ENCODE measurements at places on chromosomes 1 and 21. TPM values are rescaled to one million over a fixed set of nuclear protein-coding genes. Genes with fewer than 3 reads are reported as not detected.

The ZBTB8B gene
- 0.64 TPM for total RNA-seq

The AKNAD1 gene
- not detected for total RNA-seq

The TMCO2 gene
- total RNA-seq, result not detected

The DIO1 gene
- 8.6 TPM for total RNA-seq

The CYP4B1 gene
- total RNA-seq, result 4.8 TPM

The ST6GALNAC5 gene
- 17.3 TPM for total RNA-seq

The MEAF6 gene
- 56.1 TPM for total RNA-seq

The RAB25 gene
- total RNA-seq, result 34.3 TPM
